ENCODE measurements at places on chromosomes 13 and 19.

DNA sequence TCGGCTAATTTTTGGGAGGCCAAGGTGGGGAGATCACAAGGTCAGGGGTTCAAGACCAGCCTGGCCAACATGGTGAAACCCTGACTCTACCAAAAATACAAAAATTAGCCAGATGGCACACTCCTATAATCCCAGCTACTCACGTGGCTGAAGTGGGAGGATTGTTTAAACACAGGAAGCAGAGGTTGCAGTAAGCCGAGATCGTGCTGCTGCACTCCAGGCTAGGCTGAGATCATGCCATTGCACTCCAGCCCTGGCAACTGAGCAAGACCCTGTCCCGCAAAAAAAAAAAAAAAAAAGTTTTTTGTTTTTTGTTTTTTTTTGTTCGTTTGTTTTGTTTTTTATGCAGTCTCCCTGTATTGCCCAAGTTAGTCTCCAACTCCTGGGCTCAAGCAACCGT, 21.2 kb downstream of the MAST1 start:
- DNase-seq, result peak; percentile 92

- DNase-seq, result no peak
These were observed 30.2 kb upstream of the CPB2 start for GRCh38 chr13:46134961-46135522.

DNA sequence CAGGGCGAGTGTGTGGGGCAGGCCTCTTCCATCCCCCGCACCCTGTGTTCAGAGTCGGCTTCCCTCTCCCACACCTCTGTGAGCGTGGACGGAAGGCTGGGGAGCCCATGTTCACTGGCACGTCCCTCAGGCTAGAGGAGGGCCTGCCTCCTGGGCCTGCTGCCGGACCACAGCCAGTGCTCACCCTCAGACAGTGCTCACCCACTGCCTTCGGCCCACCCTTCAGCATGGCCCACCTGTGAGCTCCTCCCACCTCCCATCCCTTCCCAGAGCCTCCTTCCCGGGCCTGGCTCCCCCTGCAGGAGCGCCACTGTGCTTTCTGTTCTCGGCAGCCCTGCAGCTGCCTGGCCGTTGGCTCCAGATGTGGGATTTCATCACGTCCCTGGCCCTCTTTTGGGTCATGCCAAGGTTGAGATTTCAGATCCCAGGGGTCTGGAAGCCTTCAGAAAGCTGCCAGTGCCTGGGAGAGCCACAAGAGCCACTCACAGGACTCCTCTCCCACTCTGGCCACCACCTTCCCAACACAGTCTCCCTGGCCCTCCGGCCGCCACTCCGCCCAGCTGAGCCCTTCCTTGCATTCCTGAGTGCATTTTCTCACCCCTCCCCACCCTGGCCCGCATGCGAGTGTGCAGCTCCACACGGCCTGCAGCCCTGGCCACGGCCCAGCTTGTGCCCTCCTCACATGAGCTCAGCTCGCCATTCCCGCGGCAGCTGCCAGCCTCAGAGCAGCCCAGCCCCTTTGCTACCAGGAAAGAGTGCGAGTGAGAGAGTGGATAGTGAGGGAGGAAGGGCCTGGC, 25.3 kb downstream of the CAPN12 start:
- DNase-seq, result peak; percentile 39

DNA sequence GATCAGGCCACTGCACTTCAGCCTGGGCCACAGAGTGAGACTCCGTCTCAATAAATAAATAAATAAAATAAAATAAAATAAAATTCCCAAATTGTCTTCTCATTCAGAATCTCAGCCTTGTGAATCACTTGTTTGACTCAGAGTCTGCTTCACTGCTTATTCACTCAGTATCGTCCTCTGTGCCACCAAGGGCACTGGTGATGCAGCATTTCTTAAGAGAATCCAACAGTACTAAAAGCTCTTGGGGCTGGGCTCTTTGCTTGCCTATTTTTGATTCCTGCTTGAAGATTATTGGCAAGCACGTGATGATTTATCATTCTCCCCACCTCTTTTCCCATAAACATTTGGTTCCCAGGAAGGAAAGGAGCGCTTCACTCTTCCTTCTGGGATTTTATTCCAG, 54.8 kb upstream of the HMGB1 start:
- DNase-seq, result no peak

- no peak for DNase-seq
These were observed 95.3 kb upstream of the IPO5 start for GRCh38 chr13:97858161-97858560.

- no peak for DNase-seq
These were observed 19.8 kb downstream of the ZNF583 start for GRCh38 chr19:56423985-56424353.

- DNase-seq, result no peak
These were observed 17.5 kb downstream of the BORA start for GRCh38 chr13:72745260-72745659.
